ENCODE measurements at places on chromosomes 1 and 21.

DNA sequence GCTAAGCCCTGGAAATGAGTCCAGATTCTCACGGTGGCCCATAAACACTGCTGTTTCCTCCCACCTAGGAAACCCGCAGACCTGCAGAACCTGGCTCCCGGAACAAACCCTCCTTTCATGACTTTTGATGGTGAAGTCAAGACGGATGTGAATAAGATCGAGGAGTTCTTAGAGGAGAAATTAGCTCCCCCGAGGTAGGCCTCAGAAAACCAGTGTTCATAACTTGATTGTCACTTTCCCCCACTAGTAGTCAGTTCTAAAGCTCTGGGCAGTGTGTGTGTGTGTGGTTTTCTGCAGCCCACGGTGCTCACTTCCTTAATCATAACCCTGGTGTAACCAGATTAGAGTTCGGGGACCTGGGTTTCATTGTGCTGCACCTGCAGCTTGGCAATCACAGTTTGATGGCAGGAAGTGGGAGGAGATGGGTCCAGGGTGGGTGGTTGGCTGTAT lies 39.1 kb downstream of the CLIC6 start:
- DNase-seq: peak; percentile 61

GRCh38 chr1:100759188-100759587 lies 39.6 kb downstream of the VCAM1 start:
- no peak for DNase-seq

- DNase-seq: no peak
These were observed 177.8 kb downstream of the SIPA1L2 start for GRCh38 chr1:232452117-232452516.

- DNase-seq: no peak
These were observed 39.0 kb downstream of the PIK3CD start for GRCh38 chr1:9690440-9691107.

GRCh38 chr1:151762941-151763921 lies at the start of gene MRPL9:
Gene MRPL9, minus strand, starts transcription at chr1:151763496. Its CDS starts 17 bp downstream, at chr1:151763479.
- peak; percentile 67 for DNase-seq

DNA sequence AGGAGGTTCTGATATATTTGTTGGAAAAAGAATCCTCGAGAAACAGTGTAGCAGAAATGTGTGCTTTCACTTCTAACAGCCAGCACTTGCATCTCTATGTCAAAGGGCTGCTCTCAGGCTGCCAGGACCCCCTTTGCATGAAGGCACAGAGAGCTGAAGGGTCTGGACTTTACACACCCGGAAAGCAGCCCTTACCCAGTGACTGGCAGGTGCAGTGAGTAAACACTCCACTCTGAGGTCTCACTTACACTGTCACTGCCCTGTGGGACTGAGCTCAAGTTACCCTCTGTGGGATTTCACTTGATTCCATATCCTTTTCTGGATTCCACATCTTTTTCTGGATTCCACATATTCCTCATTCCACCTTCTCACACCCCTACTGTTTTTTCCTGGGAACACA lies 40.8 kb upstream of the PPP2R5A start:
- no peak for DNase-seq

DNA sequence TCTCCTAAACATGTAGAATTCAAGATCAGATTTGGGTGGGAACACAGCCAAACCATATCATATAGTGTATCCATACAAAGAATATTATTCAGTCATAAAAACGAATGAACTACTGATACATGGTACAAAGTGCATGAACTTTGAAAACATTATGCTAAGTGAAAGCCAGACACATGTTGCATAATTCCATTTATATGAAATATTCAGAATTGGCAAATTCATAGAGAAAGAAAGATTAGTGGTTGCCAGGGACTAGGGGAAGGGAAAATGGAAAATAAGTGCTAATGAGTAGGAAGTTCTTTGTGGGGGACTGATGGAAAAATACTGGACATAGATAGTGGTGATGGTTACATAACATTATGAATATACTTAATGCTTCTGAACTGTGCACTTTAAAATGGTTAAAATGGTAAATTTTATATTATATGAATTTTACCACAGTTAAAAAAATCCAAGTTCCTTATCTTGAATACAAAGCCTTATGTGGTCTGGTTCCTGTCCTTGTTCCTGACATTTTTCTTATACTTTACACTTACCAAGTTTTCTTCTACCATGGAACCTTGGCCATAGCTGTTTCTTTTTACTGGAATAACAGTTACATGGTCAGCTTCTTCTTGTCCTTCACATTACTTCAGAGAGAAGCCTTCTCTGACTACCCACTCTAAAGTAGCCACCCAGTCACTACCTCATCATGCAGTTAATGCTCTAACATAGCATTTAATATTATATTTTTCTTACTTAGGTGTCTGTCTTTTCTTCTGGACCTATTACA lies 64.0 kb downstream of the CCDC18 start:
- no peak for DNase-seq
